Small intestine (tissue), 16 donors: ENCODE measurements at places on chromosomes 12 and 14. TPM values are rescaled to one million over a fixed set of nuclear protein-coding genes. Genes with fewer than 3 reads are reported as not detected.

GRCh38 chr12:76714415-76714814 lies 49.5 kb upstream of the ZDHHC17 start:
- no peak for DNase-seq

The FITM1 gene
- polyA plus RNA-seq, result 5.1 TPM

The MYL6B gene
- polyA plus RNA-seq, result 28.6 TPM

DNA sequence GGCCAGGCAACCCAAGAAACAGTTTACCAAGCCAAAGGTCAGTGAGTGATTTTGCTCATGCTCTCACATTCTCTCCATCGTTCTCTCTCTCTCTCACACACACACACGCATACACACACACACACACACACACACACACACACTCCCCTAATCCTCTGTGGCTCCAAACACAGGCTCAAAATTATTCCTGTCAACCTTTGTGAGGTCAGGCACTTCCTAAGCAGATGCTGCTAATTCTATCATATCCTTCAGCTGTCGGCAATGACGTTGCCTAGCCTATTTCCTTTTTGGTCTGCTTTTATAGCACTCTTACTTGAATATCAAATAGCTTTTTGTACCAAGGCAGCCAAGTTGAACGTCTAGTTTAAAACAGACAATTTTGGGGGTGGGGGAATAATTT lies 98.9 kb upstream of the EGLN3 start:
- DNase-seq, result no peak

The LRRC43 gene
- polyA plus RNA-seq, result not detected

GRCh38 chr14:23402296-23403138 lies 5.6 kb downstream of the MYH6 start:
- DNase-seq, result no peak

GRCh38 chr12:76490763-76491162 lies 68.8 kb downstream of the OSBPL8 start:
- no peak for DNase-seq

- DNase-seq, result no peak
Observed at GRCh38 chr12:63948211-63948610, 103.7 kb downstream of the SRGAP1 start.
